D721Med (cell line): ENCODE measurements at places on chromosomes 7 and 10.

DNA sequence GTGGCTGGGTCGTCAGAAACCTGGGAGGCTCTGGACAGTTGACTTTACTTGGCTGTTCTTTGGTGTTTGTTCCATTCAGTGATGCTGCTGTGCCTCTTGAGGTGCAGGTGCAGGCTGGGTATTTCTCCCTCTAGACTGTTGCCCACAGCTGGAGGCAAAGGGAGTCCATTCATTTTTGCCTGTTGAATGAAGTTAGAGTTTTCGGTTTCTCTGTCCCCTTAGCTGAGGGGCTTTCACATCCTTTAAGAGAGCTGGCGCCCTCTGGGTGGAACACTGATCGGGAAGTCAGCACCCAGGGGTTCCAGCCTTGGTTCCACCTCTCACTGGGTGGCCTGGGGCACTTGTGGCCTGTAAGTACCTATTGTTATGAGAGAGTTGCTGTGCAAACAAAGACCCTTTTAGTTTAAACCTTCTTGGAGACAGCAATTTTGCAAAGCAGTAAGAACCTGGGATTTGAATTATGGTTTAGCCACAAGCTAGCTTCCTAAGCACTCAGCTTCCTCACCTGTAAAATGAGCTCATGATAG lies 67.2 kb downstream of the GRK5 start:
- DNase-seq: no peak

GRCh38 chr7:74542558-74543117 lies 88.9 kb downstream of the GTF2IRD1 start:
- DNase-seq: no peak

DNA sequence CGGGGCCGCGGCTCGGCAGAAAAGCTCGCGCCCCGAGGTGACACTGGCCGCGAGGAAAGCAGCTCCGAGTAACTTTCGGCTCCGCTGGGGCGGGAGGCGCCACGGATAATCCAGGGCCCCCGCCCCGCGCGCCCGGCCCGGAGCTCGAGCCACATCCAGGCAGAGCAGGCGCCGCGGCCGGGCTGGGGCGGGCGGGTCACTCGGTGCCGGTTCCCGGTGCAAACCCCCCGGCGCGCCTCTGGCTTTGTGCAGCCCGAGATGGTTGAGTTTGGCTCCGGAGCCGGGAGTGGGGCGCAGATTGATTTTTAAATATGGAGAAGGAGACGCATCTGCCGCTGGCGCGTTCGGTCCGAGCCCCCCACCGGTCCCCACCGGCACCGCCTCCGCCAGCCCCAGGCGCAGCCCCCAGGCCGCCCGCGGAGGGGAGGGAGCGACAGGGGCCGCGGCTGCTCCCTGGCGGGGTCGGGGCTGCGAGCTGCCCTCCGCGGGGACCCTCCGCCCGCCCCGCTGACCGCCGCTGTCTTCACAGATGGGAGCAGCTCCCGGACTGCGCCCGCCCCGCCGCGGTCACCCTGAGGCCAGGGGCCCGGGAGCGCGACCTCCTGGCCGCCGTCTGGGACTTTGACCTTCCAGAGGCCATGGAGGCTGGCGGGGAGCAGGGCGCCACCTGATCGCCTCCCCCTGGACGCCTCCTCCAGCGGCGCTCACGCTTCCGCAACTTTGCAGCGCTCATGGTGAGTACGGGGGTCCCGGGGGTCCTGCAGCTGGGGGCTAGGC lies 643 bp downstream of the ADGRA1 start:
- DNase-seq: no peak

GRCh38 chr10:23190872-23191763 lies 994 bp upstream of the PTF1A start:
- no peak for DNase-seq

DNA sequence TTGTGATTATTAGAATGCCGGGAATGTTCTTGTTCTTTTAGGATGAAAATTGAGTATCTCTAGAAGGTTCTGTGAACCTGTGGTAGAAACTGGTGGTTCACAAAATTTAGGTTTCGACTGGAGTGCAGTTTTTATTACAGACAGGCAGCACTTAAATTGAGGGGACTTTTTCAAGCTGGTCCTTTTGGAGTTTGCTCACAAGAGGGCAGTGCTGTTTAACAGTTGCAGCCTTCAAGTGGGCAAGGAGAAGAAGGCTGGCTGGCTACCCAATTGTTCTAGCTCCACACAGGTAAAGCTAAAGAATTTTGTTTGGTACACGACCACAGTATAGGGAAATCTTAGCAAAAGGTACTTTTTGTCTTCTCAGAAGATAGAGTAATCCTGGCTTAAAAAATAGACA lies 233.6 kb downstream of the SNX13 start:
- no peak for DNase-seq

- no peak for DNase-seq
Measured at GRCh38 chr7:71238581-71239295, 106.8 kb downstream of the GALNT17 start.

DNA sequence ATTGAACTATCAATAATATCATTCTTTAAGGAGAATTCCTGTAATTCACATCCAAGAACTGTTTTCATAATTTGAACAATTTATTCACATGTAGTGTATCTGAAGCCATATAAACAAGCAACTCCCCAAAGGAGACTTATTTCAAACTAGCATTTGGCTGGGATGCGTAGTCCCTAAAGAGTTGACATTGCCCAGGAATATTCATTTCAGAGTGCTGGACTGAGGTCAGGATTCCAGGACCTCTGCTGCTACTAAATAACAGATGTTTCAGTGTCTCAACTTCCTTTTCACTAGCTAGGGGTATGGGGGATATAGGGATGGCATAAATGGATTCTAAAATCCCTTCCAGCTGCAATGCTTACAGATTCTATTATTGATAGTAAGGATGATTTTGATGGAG lies 177.0 kb downstream of the TSPAN12 start:
- no peak for DNase-seq

DNA sequence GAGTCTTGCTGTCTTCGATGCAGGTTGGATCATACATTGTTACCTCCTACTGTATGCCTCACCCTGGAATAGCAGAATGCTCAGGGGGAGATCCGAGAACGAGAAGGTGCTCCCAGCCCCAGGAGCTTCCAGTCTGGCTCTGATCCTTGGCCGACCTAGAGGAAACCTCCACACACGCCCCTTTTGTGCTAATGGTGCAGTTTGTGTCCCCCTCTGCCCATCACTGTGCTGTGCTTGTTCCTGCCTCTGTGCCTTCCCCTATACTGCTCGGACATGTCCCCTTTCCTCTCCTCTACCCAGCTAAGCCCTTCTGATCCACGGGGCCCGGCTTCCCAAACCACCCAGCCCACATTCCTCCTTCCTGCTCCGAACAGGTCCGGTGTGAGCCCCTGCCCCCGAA lies 32.5 kb downstream of the ZNF775 start:
- DNase-seq: no peak

- DNase-seq: no peak
Measured at GRCh38 chr10:92074126-92074887, 150.7 kb downstream of the BTAF1 start.

GRCh38 chr7:7996568-7996967 lies 28.0 kb downstream of the GLCCI1 start:
- no peak for DNase-seq

DNA sequence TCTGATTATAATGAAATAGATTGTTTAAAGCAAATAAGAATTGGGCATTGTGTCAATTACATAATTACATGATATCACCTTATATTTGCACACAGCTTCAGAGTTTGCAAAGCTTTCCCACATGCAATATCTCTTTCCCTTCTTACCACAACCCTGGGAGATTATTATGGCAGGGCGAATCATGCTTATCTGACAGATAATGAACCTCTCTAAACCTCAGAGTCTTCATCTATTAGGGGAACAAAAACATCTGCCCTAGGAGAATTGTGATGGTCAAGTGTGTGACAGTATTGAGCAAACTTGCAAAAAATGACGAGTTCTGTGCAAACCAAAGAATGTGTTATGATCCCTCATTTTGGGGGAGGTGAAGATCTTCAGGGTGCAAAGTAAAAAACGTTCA lies 90.0 kb downstream of the MYOF start:
- DNase-seq: no peak

DNA sequence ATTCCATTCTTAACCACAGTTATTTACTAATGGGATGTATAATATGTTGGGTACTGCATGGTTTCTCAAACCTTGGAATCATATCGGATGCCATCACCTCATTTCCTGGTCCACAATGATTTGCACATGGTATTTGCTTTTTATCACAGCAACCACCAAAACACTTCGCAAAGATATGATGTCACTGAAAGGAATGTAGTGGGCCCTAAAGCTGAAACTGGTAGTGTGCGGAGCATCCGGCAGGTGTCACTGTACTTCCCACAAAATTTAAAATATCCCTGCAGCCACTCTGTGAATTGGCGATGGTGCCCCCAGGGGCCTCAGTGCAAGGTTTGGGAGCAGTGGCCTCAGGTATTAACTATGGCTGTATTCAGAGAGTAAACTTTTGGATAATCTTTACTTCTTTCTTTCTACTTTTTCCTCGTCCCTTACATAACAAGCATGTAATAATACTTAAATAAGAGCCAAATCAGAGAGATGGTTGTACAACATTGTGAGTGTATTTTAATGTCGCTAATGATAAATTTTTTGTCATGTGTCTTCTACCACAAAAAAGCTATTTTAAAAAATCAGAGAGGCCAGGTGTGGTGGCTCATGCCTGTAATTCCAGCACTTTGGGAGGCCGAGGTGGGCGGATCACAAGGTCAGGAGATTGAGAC lies 66.2 kb downstream of the FAM241B start:
- no peak for DNase-seq

- no peak for DNase-seq
Measured at GRCh38 chr7:28510026-28510369, 97.7 kb downstream of the CREB5 start.

- no peak for DNase-seq
Measured at GRCh38 chr10:64313967-64314366, 792.8 kb downstream of the REEP3 start.

- DNase-seq: no peak
Measured at GRCh38 chr10:58433571-58433970, 48.4 kb downstream of the TFAM start.

GRCh38 chr7:41907444-41907843 lies 204.6 kb upstream of the INHBA start:
- DNase-seq: no peak

- DNase-seq: peak; percentile 62
Measured at GRCh38 chr10:74150204-74150989, at the start of gene AP3M1. TSS of gene AP3M1 (minus strand) at chr10:74150828. CDS start at chr10:74138379, 12,449 bp downstream.

DNA sequence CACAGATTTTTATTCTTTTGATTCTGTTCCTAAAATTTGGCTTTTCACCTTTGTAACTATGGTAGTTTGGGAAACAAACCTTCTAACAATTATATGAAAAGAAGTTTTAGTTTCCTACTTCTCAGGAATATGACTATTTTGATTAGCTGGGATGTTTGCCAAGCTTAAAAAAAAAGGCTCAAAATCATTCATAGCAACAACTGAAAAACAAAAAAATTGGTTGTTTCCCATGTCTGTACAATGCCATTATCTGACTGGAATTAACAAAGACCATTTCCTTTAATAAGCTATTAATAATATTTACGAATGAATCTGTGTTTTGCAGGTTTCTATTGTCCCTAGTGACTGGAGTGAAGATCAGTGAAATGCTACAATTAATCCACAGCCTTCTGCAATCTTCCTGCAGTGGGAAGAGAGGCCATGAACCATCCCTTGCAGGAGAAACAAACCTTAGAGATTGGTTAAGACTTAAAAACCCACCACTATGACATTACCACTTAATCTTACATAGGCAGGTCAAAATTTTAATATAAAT lies 4.2 kb downstream of the PURB start:
- no peak for DNase-seq

GRCh38 chr7:26429168-26429567 lies 137.5 kb downstream of the SNX10 start:
- DNase-seq: no peak

GRCh38 chr10:35433851-35434426 lies 97.6 kb downstream of the CCNY start:
- DNase-seq: no peak

- no peak for DNase-seq
Measured at GRCh38 chr7:133649593-133649992, 396.7 kb downstream of the EXOC4 start.

- no peak for DNase-seq
Measured at GRCh38 chr10:57897611-57898010, 370.1 kb downstream of the IPMK start.

DNA sequence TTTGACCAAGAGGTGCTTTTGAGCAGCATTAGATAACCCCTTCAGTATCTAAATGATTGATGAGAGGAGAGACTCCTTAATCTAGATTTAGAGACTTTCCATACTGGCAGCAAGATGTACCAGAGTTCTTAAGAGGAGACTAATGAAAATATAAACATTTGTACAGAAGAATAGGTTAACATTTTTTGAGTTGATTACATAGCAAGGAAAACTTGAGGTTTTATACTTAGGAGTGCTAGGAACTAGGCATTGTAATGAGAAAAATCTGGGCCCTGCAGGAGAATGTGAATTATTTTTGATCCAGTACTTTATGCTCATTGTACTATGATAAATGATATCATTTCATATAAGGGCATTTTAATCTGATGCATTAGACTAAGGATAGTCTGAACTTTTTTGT lies 261.7 kb downstream of the EXOC4 start:
- no peak for DNase-seq

GRCh38 chr10:103196516-103196915 lies 3.4 kb upstream of the NT5C2 start:
- DNase-seq: no peak

- DNase-seq: no peak
Measured at GRCh38 chr7:2214636-2215035, 18.1 kb downstream of the MAD1L1 start.

GRCh38 chr7:133776266-133776665 lies 350.9 kb upstream of the LRGUK start:
- DNase-seq: no peak

- DNase-seq: no peak
Measured at GRCh38 chr7:158252837-158253669, 334.6 kb downstream of the PTPRN2 start.

DNA sequence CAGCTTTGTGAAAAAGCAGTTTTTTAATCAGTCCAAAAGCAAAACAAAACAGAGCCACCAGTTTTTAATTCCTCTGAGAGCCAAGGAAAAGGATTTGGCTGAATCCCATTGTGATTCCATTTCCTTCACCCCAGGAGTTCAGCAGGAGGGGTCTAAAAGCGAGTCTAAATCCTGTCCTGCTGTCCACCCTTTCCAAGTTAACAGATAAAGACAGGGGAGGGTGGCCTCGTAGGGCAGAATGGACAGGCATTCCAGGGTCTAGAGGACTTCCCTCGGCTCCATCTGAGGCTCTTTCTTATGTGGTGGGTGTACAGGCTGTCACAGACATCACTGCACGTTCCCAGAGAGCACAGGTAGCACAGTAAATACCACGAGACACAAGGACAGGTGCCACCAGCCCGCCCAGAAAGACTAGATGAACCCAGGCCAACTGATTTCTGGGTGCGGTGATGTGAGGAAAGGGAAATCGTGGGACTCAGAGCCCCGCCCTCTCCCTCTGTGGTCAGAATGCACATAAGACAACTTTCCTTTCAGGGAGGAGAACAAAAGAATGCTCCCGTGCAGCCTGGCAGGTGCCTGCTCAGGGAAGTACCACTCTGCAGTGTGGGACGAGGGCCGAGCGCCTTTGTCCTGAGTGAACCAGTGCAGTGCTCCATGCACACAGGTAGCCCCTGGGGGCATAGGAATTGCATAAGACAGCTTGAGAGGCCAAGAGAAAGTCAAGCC lies 119.7 kb downstream of the ABLIM1 start:
- no peak for DNase-seq
